Thoracic aorta (tissue), 2 donors: ENCODE measurements at places on chromosomes 11 and 22. TPM values are rescaled to one million over a fixed set of nuclear protein-coding genes. Genes with fewer than 3 reads are reported as not detected.

The PRRG4 gene
- total RNA-seq, result 2.3 TPM

The GLYATL1 gene
- not detected for total RNA-seq

The B4GALNT4 gene
- 0.78 TPM for total RNA-seq

The TREH gene
- not detected for total RNA-seq

The MS4A6E gene
- total RNA-seq, result not detected

The OR8D1 gene
- not detected for total RNA-seq

The OR5J2 gene
- not detected for total RNA-seq

The OR51E2 gene
- total RNA-seq, result not detected

The SEPTIN5 gene
- 147 TPM for total RNA-seq

The SCGB1A1 gene
- not detected for total RNA-seq

The MS4A6A gene
- 111 TPM for total RNA-seq

The LMNTD2 gene
- 2.7 TPM for total RNA-seq

The MS4A3 gene
- not detected for total RNA-seq

The CECR2 gene
- total RNA-seq, result 0.28 TPM

The KCTD14 gene
- total RNA-seq, result 0.81 TPM

The UBQLN3 gene
- 1.5 TPM for total RNA-seq
